ENCODE measurements at places on chromosomes 7 and 10. TPM values are rescaled to one million over a fixed set of nuclear protein-coding genes. Genes with fewer than 3 reads are reported as not detected.

DNA sequence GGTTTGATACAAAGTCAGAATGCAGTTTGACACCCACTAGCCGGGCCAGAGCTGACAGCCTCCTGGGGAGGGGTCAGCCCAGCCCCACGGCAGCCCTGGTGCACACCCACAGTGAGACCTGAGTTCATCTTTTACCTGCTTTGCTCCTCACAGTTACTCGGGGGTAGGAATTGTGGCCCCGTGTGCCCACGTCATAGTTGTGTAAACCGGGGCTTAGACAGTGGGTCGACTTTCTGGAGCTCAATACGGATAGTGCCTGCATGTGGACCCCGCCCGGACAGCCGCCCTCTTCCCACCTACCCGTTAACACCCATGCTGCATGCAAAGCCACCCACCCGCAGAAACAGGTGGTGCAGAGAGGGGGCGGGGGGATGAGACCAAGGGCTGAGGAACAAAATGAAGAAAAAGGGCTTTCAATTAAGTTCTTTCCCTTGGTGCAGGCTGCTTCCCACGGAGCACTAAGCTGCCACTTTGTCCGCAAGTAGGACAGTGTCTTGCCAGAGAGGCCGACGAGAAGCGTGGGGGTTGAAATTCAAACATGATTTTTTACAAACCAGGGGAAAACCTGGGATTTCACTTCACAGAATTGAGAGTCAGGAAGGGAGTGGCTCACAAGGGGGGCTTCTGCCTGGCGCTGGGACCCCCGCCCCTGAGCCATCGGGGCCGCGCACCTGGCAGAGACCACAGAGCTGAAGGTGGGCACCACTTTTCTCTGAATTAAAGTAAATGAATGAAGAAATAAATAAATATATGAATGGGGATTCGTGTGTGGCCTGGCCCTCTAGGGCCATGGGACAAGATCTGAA lies 24.6 kb upstream of the FOXL3 start:
- H3K4me1 ChIP-seq, result no peaks in the 10 kb centered on the region
- no peak overlapping the region for H3K27ac ChIP-seq
- no peak for DNase-seq
- no peaks in the 10 kb centered on the region for H3K27me3 ChIP-seq

ACBD7 gene
- 2.6 TPM for total RNA-seq

DNA sequence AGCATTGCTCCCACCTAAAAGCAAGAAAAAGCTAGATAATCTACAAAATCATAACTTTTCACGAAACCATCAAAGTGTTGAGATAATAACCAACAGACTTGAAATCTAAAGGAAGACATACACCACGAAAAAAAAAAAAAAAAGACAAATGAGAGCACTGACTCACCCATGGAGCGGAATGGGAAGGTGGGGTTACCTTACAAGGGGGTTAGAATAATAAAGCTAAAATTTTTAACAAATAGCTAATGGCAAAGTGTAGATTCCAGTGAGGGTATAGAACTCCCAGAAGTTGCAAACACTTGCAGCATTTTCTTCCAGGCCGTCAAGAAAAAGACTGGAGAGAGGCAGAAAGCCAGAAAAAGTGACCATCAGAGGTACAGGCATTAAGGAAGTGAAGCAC lies 27.2 kb downstream of the IPMK start:
- H3K27ac ChIP-seq, result no peak overlapping the region
- DNase-seq, result no peak
- H3K36me3 ChIP-seq, result no peaks in the 10 kb centered on the region
- H3K4me1 ChIP-seq, result no peaks in the 10 kb centered on the region
- no peaks in the 10 kb centered on the region for H3K27me3 ChIP-seq

DNA sequence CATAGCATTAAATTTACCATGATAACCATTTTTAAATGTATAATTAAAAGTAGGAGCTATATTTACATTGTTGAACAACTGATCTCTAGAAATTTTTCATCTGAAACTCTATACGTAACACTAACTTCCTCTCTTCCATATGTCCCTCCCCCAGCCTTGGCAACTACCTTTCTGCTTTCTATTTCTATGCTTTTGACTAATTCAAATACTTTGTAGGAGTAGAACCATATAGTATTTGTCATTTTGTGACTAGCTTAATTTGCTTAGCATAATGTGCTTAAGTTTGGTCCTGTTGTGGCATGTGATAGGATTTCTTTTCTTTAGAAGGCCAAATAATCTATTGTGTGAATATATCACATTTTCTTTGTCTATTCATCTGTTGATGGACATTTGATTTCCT lies 225.3 kb upstream of the POT1 start:
- no peak for DNase-seq
- no peaks in the 10 kb centered on the region for H3K27me3 ChIP-seq
- no peak overlapping the region for H3K27ac ChIP-seq
- no peak overlapping the region for H3K4me3 ChIP-seq
- H3K36me3 ChIP-seq, result no peaks in the 10 kb centered on the region

PLPP4 gene
- total RNA-seq, result not detected

NOS3 gene
- 0.75 TPM for total RNA-seq

TSPAN12 gene
- 1.5 TPM for total RNA-seq

- H3K4me1 ChIP-seq, result no peaks in the 10 kb centered on the region
- no peaks in the 10 kb centered on the region for H3K27me3 ChIP-seq
- H3K4me3 ChIP-seq, result no peak overlapping the region
- DNase-seq, result no peak
- no peaks in the 10 kb centered on the region for H3K36me3 ChIP-seq
- H3K27ac ChIP-seq, result no peak overlapping the region
Measured at GRCh38 chr7:41416208-41416595, 286.7 kb downstream of the INHBA start.

PTTG1IP2 gene
- total RNA-seq, result not detected

DNA sequence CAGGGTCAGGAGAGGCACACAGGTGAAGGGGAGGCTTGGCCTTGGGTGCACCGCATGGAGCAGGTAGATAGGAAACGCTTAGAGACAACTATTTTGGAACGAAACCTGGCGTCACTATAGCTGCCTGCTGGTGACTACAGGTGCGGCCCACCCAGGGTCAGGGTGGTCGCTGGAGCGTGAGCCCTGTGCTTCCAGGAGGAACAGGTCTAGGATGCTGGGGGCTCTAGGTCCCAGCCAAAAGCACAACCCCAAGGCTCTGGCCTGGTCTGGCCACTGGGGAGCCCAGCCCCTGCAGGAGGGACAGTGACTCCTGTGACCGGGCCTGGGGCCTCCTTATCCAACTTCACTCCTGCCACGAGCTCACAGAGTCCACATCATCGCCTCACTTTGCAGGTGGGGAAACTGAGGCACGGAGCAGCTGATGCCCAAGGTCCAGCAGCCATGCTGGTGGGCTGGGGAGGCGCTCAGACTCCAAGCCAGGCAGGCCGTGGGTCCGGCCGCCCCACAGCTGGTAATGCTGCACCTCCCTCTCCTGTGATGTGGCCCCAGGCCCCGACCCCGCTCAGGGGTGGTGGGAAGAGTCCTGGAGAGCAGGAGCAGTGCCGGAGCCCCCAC lies 9.0 kb downstream of the LFNG start:
- no peak overlapping the region for H3K27ac ChIP-seq
- DNase-seq, result no peak
- peaks cover 3% of the 10 kb centered on the region for H3K4me1 ChIP-seq
- no peak overlapping the region for H3K4me3 ChIP-seq

- no peaks in the 10 kb centered on the region for H3K36me3 ChIP-seq
- H3K4me1 ChIP-seq, result peaks cover 6% of the 10 kb centered on the region
- H3K4me3 ChIP-seq, result no peak overlapping the region
Measured at GRCh38 chr10:13453896-13454295, 74.9 kb downstream of the BEND7 start.

GRM8 gene
- total RNA-seq, result 0.80 TPM

DNA sequence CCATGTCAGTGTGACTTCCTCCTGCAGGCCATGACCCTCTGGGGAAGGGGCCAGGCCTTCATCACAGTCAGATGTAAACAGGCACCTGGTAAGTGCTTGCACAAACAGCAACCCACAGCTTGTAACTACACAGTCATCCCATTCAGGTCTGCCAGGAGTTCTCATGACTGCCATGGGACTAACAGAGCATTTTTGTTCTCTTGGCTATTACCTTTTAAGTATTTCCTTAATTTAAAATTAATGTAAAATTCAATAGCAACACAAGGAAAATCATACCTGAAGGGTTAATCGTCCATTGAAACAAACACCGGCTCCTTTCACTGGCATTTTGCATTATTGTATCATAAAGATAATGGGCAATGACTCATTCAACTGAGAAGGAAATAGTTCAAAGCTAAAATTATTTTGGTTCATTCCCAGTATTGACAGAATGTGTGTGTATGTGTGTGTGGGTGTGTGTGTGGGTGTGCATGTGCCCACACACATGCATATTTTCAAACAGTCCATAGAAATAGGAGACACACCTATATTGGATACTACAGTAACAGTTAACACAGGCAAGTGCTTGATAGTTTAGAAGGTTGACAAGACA lies 307.9 kb downstream of the WDR11 start:
- no peak for DNase-seq
- peaks cover 60% of the 10 kb centered on the region for H3K27me3 ChIP-seq
- no peaks in the 10 kb centered on the region for H3K4me1 ChIP-seq
- H3K36me3 ChIP-seq, result no peaks in the 10 kb centered on the region

- no peaks in the 10 kb centered on the region for H3K4me1 ChIP-seq
- no peaks in the 10 kb centered on the region for H3K27me3 ChIP-seq
- no peak overlapping the region for H3K4me3 ChIP-seq
- H3K27ac ChIP-seq, result no peak overlapping the region
- H3K36me3 ChIP-seq, result no peaks in the 10 kb centered on the region
Measured at GRCh38 chr7:20220921-20221547, 3.9 kb upstream of the MACC1 start.

PNLIPRP2 gene
- total RNA-seq, result not detected

ANXA8L1 gene
- not detected for total RNA-seq

GRCh38 chr7:22786290-22786932 lies 36.2 kb downstream of the TOMM7 start:
- H3K27me3 ChIP-seq, result no peaks in the 10 kb centered on the region
- H3K27ac ChIP-seq, result no peak overlapping the region
- no peak overlapping the region for H3K4me3 ChIP-seq

GRCh38 chr7:95199779-95200558 lies 124.4 kb downstream of the PON1 start:
- no peak overlapping the region for H3K27ac ChIP-seq
- H3K4me3 ChIP-seq, result no peak overlapping the region
- peak; percentile 71 for DNase-seq
- no peaks in the 10 kb centered on the region for H3K4me1 ChIP-seq
- no peaks in the 10 kb centered on the region for H3K36me3 ChIP-seq

SLIT1 gene
- total RNA-seq, result 0.66 TPM

- H3K27me3 ChIP-seq, result no peaks in the 10 kb centered on the region
- H3K36me3 ChIP-seq, result no peaks in the 10 kb centered on the region
- no peak overlapping the region for H3K4me3 ChIP-seq
- DNase-seq, result no peak
- H3K27ac ChIP-seq, result no peak overlapping the region
Measured at GRCh38 chr7:124667312-124668153, 98.1 kb downstream of the GPR37 start.

- no peak overlapping the region for H3K4me3 ChIP-seq
- H3K27me3 ChIP-seq, result no peaks in the 10 kb centered on the region
- DNase-seq, result no peak
- peaks cover under 1% of the 10 kb centered on the region for H3K36me3 ChIP-seq
- peaks cover 76% of the 10 kb centered on the region for H3K4me1 ChIP-seq
Measured at GRCh38 chr10:62079885-62080559, 178.5 kb downstream of the ARID5B start.

- no peak for DNase-seq
- H3K4me3 ChIP-seq, result no peak overlapping the region
- no peaks in the 10 kb centered on the region for H3K4me1 ChIP-seq
- no peak overlapping the region for H3K27ac ChIP-seq
- no peaks in the 10 kb centered on the region for H3K27me3 ChIP-seq
- H3K36me3 ChIP-seq, result no peaks in the 10 kb centered on the region
Measured at GRCh38 chr10:118430190-118430589, 88.1 kb upstream of the FAM204A start.

Data from A673 (cell line).